ENCODE measurements at places on chromosomes 5 and 9.
A peak's percentile ranks its signal among the peaks of the same experiment; 100 is the strongest.

GRCh38 chr9:28927691-28928090 is 1354.4 kb upstream of the C9orf72 start:
- DNase-seq = no peak

DNA sequence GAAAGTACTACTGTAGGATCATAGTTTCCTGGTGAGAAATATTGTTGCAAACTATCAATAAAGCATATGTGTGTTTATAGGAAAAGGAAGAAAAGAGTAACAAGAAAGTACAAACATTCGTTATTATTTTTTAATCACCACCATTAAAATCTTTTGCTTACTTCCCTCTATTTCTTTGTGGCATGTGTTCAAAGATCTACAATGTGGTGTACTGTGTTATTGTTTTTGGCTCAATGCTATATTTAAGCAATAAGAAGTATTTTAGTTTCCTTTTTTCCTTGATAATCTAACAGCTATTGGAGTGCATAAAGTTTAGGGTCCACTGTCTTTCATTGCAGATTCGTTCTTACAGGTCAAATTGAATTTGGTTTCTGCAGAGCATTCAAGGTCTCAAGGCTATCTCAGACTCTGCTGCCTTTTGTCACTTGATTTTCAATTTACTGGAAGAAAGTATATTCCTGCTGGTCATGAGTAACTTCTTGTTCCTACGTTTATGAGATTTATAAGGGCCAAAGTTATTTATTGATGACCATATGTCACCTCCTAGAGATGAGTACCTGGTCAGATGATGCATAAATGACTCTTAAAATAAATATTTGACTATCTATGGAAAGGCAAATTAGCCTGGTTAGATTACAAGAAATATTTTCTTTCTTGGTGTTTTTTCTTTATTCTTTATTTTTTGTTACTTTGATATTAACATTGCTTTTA is 323.0 kb downstream of the TMEM167A start:
- DNase-seq = no peak

DNA sequence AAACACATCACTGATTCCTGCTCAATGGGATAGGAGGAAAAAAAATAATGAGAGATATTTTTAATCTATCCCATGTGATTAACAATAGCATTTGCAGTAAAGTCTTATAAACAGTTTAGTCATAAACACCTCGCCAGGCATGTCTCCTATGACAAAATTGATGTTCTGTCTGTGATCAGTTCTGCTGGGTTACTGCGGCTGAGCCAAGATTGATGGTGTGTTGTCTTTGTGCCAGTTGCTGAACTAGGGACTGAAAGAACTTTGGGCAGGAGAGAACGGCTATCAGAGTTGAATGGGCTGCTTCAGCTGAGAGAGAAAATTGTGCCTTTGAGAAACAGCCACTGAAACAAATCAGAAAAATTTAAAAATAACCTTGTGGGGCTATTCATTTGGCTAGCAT is 37.3 kb upstream of the MAMDC2 start:
- DNase-seq = no peak

GRCh38 chr5:75734913-75735789 is 17.9 kb upstream of the POC5 start:
- no peak for DNase-seq

DNA sequence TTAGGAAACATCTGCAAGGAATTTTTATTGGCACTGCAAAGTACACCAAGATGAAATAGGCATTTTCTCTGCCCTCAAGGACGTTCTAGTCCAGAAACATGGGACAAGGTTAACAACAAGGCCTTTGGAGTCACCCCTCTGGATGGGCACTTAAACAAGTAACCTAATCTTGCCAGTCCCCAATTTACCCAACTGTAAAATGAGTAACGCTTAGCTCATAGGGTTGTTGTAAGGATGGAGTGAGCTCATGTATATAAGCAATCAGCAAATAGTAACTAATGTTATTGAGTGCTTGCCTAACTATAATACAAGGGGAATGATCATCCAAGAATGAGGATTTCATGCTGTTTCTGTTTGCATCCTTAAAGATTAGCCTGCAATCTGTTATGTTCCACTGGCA is 189.3 kb downstream of the PAPPA start:
- DNase-seq = no peak

GRCh38 chr9:120080849-120081248 is 499.1 kb downstream of the CDK5RAP2 start:
- DNase-seq = peak; percentile 84

DNA sequence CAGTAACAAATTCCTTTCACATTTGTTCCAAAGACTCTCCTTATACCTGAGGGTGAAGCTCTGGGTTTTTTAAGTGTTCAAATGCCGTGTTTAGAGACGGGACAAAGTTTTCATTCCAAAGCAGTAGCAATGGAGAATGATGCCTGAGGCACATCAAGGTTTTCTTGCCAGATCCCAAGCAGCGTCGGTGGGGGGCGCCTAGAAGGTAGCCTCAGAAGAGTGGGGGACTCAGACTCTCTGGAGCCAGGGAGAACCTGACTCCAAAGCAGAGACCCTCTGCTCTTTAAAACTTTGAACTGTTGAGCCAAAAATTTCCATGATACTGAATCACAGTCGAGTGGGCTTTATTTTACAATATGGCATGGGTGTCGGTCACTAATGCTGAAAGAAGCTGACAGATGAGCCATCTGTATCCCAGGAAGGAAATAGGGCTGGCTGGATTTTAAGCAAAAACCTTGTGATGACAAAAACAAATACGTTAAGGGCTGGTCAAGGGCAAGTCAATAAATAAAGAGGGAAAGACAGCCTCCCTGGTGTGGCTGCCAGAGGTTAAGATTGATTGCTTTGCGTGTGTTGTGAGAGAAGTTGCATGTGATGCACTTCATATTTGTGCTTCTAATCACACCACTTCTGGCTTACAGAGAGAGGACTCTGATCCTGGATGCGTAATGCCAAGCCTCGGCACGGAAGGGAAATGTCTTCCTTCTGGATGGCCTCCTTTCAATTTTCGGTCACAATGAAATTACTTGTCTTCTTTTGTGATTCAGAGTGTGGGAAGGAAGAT is 161.1 kb upstream of the EFNA5 start:
- DNase-seq = no peak

DNA sequence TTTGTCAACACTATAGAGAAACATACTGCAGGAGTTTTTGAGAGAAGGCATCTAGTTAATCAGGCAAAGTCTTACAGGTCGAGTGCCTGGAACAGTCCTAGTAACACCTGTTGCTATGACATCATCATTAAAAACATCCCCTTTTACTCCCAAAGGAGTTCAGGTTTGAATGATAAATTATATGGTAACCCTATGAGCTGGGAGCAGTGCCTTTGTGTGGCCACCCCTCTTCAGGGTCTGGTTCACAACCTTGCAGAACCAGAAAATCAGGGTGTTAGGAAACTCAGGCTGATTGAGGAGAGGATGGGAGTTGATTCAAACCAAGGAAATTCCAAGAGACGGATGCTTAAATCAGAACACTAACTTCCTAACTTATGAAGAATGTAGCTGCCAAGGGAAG is 179.1 kb upstream of the RASEF start:
- DNase-seq = no peak
